Activated T-helper 1 cell treated with Interleukin-2 at 50 U/mL for 16 hours (primary cell): ENCODE measurements at places on chromosomes 6 and 20.
A peak's percentile ranks its signal among the peaks of the same experiment; 100 is the strongest.

GRCh38 chr6:12051861-12052368 is 39.8 kb downstream of the HIVEP1 start:
- no peak for DNase-seq

DNA sequence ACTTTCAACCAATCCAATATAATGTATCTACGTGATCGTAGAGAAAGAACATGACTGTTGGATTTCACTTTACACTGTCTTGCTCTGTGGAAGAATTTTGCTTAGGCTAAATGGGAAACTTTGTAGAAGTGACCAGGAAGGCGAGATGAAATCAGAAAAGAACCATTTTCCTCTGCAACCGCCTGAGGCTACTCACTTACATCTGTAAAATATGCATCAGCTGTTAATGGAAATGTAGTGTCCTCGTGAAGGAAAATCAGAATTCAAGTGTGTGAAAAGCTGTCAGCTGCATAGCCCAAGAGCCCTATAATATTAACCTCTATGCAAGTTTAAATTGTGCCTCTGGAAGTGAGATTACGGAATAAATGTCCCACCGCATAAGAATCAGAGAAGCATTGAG is 277.9 kb downstream of the C6orf118 start:
- DNase-seq, result no peak

DNA sequence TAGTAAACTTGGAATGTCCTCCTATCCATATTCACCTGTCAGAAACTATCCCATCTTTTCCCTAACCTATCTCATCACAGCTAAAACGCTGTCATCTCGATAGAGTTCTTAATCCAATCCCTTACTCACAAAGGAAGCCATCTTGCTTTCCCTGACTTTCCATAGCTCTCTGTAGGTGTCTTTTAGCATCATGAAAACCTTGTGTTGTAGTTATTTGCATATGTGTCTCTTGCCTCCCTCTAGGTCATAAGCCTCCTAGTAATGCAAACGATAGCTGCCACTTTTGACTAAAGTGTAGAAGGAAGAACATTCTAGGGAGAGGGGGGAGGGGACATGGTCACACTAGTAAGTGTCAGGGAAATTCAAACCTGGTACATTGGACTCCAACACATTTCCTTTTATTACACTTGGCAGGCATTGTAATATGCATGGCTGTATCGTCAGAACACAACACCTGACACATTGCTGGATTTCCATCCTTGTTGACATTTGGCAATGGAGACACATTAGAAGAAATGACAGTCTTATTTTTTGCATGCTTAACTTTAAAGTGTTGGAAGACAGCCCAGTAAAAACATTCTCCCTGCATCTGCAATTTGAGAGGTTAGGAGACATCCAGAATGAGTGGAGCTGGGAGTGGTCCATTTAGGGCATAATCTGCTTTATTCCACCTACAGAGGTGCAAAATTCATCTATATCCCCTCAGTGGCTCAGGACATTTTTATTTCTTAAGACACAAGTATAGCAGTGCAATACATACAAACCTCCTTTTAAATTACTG is 283.4 kb downstream of the HAO1 start:
- DNase-seq, result no peak

DNA sequence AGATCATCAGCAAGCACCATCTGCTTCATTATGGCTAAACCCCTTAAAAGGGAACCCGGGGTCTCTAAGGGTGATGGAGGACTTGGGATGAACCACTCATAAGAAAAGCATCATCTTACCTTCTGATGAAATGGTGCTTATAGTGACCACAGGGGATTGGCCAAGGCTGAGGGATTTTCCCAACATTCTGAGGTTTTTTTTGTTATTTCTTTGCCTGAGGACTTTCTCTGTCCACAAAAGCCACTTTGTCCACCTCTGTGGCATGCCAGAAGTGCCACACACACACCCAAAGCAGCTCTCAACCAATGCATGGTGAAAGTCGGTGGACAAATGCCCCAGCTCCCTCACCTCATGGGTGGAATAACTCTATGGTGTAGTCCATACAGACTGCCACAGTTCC is 79.3 kb upstream of the TOP1 start:
- no peak for DNase-seq

- DNase-seq, result no peak
Measured at GRCh38 chr6:159493898-159494585, 199.0 kb downstream of the SOD2 start.

DNA sequence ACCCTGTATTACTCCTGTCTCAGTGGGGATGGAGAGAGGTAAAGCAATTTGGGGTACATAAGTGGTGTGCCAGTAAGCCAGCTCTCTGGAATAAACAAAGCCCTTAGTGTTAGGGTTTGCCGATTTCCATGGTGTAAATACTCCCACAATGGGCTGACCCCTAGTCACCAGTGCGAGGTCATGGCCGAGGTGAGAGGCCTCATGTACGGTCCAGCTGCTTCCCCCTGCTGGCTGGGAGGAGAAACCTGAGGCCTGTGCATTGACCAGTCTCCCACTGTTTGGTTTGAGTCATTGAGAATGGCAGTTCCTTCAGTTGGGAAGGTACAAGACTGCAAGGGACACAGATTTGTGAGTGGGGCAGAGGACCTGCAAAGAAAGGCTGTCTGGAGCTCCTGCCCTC is 382.0 kb downstream of the CDH26 start:
- DNase-seq, result no peak

GRCh38 chr6:3977875-3978711 is 100.8 kb downstream of the FAM217A start:
- DNase-seq, result no peak

DNA sequence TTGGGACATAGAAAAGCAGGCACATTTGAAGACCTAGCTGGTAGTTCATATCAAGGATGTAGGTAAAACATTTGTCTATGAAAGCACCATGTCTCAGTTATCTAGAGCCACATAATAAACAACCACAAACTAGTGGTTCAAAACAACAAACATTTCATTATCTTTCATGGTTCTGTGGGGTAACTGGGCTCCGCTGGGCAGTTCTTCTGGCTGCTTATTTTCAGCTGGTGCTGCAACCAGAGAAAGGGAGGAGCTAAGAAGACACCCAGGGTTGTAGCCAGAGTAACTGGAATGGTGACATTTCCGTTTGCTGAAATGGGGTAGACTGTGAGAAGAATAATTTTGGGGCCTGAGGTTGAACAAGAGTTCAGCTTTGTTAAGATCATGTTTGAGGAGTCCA is 145.7 kb upstream of the SULF2 start:
- no peak for DNase-seq

GRCh38 chr6:86030875-86031274 is 388.2 kb upstream of the SYNCRIP start:
- no peak for DNase-seq

DNA sequence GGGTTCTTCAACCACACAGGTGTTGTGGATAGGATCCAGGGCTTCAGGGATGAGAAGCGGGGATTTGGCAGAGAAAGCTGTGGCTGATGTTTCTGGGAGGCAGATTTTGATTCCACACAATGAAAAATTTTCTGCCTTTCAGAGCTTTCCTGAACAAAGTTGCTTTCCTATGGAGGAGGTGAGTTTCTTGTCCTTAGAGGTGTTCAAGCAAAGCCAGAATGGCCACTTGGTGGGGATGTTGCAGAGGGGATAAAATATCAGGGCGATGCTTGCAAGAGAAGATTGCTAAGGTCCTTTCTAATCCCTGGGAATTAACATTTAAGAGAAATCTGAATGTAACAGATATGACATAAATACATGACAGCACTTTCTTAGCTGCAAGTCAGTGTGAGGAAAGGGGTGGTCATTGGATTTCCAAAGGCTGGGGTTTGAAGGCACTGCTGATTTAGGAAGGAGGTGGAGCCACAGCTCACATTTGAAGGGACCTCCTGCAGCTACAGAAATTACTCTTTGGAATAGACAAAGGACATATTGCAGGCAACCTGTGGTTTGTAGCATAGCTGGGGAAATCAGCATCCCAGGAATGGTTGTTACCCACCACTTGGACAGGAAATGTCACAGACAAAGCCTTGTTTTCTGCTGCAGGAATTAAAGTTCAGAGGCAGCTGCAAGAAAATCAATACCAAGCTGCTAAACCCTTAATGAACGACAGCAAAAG is 271.1 kb upstream of the CHD6 start:
- DNase-seq, result no peak

DNA sequence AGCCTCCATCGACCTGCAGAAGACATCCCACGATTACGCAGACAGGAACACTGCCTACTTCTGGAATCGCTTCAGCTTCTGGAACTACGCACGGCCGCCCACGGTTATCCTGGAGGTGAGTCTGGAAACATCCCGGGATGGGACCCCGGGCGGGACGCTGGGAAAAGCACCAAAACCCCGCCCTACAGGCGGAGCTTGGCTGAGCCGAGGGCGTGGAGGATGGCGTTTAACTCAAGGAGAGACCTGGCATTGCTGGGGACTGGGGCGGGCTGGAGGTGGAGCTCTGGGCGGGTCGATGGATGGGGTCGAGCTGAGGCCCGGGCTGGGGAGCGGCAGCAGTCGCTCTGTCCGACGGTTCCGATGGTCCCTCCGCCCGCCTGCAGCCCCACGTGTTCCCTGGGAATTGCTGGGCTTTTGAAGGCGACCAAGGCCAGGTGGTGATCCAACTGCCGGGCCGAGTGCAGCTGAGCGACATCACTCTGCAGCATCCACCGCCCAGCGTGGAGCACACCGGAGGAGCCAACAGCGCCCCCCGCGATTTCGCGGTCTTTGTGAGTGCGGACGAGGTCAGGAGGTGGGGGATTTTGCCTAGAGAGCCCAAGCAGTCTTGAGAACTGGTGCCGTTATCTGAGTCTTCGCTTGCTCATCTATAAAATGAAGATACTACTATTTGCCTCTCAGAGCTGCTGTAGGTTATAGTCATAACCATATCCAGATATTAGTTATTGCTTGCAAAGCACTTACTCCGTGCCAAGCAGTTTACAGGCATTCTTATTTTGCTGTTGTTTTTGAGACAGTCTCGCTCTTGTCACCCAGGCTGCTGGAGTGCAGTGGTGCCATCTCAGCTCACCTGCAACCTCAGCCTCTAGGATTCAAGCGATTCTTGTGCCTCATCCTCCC is 3.8 kb downstream of the SPAG4 start:
- peak; percentile 60 for DNase-seq

DNA sequence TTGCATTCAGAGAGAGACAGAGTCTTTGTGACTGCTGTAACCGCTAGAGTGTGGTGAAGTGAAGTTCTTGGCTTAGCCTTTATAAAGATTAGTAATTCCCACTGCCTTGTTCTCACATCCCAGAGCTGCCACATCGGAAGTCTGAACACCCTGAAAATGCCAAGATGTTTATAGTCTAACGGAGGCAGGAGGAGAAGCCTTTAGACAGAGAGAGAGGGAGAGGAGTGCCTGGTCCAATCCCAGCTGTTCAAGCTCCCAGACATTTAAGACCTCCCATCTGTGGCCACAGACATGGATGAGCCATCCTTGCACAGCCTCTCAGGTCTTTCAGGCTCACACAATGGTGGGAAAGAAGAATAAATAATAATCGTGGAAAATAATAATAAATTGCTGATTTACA is 1422.8 kb upstream of the EYS start:
- no peak for DNase-seq

DNA sequence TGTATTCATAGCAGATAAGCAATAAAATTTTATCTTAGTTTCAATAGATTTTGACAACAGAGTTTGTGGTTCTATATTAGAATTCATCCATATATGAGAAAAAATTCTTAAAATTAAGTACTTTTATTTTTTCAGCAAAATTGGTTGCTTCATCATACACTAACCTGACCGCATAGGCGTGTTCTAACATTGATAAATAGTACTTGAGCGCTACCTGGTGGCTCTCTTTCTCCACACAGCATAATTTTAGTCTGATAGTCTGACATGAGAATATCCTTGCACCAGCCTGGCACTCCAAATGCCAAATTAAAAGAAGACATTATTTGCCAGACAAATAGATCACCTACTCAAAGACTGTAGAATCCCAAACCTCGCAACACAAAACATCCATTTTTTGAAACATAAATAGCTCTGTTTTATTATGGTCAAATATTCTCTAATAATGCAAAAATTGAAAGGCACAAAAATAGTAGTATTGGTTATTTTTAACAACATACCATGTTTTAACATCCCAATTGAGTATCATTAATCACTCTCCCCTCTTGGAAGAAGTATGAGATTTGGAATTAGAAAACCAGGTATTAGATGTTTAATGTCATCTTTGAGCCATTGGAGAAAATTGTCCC is 33.0 kb upstream of the FILIP1 start:
- DNase-seq, result peak; percentile 7

- DNase-seq, result no peak
Measured at GRCh38 chr20:50252701-50253100, 62.1 kb downstream of the CEBPB start.

DNA sequence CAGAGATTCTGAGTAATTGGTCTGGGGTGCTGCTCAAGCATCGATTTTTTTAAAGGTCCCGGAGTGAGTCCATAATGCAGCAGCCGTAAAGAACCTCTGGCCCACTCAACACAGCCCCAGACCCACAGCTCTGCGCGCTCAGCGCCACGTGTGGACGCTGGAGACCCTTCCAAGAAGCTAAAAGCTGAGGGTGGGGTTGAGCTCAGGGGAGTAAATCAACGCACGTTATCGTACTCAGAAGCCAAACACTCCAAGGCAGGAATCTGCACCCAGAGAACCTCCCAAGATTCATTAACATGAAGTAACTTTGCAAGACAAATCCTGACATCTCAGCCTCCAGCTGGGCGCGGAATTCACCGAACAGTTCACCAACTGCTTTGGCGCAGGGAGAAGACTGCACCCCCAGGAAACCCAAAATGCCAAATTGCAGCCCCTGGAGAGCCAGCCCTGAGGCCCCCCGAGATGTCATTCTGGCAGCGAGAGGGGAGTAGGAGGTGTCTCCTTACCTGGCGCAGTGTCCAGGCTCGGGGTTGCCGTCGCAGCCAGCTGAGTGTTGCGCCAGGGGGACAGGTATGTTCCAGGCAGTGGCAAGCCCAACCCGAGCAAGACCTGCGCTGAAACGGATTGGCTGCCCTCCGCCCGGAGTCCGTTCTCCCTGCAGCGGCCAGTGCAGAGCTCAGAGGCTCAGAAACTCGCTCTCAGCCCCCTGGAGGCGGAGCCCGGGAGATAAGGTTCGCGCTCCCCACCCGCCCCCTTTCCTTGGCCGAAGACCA is at the start of gene COL21A1:
Gene COL21A1 (minus strand): TSS at position 700 of the 773 bp plus-strand sequence. CDS start 64,962 bp downstream, outside the sequence.
- no peak for DNase-seq

GRCh38 chr6:139515511-139515910 is 141.1 kb upstream of the CITED2 start:
- no peak for DNase-seq

- DNase-seq, result no peak
Measured at GRCh38 chr6:118123503-118124037, 216.5 kb downstream of the SLC35F1 start.

DNA sequence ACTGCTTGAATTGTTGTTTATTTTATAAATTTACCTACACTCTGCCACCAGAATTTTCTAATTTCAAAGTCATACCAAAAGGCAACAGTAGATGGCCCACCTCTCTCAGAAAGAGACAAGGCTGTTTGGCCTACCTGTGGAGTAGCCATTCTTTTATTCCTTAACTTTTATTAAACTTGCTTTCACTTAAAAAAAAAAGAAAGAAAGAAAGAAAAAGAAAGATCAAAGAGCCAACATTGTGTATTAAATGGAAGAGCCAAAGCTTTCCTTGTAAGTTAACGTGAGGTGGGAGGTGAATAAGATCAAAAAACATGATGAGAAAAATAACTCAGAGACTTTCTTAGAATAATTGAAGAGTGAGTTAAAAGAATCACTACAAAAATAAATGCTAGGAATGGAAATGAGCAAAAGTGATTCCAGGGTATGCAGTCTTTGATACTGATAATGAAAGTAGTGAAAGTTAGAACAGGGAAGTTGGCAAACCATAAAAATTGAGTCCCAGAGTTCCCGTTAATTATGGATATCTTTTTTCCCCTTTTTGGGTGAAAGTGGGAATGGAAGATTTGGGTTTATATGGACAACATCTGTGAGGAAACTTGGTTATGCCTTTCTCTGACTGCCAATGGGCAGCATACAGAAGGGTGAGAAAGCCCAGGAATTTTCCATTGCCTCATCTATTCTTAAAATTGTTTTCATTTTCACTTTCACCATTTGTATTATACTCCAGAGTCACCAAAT is 35.9 kb upstream of the MYB start:
- DNase-seq, result no peak
